ENCODE measurements at places on chromosomes 1 and 21.

DNA sequence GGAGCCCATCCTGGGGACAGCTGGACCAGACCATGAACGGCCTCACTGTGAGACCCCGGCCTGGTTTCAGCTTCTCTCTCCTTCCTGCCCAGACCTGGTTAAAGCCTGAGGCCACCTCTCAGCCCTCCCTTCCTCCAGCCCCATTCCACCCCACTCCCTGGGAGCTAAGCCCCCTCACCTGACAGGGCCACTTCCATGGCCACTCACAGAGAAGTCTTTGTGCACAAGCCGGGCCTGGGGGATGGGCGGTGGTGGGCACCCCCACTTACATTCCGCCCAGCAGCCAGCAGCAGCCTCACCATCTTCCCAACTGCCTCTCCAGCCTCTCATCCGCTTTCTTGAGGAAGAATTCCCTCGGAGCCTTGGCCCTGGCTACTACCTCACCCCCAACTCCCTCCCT, 40.4 kb downstream of the RHBG start:
- no peak for DNase-seq

DNA sequence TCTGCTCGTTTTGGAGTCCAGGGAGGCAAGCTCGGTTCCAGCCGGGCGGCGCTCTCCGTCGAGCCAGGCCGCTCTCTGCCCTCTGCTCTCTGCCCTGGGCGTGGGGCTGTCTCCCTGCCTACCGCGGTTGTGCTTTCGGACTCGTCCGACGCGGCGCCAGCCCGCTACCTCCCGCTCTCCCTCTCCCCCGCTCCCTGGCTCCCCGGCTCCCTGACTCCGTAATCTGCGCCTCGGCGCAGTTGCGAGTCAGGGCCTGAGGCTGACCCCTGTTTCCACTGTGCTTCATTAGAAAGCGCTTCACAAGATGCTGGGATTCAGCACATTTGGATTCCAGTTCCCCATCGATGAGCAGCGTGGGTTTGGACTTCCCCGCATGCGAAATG, 2.2 kb downstream of the SOX13 start:
- DNase-seq, result no peak

GRCh38 chr21:46150491-46151121, 4.8 kb downstream of the FTCD start:
- DNase-seq, result no peak

GRCh38 chr1:58922302-58923089, 138.6 kb upstream of the JUN start:
- no peak for DNase-seq

- DNase-seq, result no peak
Measured at GRCh38 chr1:44775930-44776729, 790 bp downstream of the RPS8 start.

DNA sequence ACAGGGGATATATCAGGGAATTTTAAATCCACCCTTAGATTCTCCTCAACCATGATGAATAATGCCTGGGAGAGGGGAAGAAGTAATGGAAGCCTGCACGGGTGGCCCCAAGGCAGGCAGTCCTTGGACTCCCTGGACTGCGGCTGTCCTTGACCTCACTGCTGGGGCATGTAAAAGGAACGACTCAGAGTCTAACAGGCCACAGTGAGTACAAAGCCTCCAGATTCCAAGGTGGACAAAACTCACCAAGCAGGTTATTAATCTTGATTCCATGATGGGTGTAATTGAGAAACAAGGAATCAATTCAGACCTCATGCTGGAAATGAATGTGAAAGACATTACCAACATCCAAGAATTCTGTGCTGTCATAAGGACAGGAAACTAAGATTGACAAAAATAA, 13.0 kb upstream of the ARHGAP29 start:
- no peak for DNase-seq

DNA sequence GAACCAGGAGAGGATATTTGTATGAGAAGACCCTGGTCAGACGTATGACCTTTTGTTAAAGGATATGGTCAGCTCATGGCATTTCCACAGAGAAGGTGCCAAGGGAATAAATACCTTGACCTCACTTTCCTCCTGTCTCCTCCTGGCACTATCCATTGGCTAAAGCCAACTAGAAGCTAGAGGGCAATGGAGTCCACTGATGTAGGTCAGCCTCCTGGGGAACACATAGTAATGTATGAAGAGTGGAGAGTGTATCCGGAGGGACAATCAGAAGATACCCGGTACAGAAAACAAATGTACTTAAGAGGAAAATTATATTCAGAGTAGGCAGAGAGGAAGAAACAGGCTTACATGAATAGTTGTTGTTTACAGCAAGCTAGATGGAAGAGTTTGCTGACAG, 698 bp upstream of the NTMT2 start:
- no peak for DNase-seq

GRCh38 chr1:87928623-87929022, 599.9 kb downstream of the LMO4 start:
- no peak for DNase-seq

GRCh38 chr1:196951711-196952394, 8.3 kb downstream of the CFHR2 start:
- peak; percentile 10 for DNase-seq

DNA sequence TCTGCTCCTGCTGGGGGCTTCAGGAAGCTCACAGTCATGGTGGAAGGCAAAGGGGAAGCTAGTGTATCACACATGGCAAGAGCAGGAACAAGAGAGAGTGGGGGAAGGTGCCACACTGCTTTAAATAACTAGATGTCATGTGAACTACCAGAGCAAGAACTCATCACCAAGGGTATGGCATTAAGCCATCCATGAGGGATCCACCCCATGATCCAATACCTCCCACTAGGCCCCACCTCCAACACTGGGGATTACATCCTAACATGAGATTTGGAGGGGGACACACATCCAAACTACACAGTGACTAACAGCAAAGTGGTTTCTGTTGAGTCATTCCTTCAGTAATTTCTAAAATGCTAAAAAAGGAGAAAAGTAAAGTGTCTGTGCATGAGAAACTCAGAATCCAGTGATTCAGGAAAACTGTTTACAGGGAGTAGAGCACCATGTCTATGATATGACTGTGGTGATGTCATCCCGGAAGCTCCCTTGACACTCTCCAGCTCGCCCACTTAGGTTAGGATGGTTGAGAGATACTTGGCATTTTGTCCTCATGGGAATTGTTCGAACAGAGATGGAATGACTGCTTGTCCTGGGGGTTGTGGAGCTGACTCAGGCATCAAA, 50.3 kb downstream of the CHD1L start:
- peak; percentile 17 for DNase-seq

DNA sequence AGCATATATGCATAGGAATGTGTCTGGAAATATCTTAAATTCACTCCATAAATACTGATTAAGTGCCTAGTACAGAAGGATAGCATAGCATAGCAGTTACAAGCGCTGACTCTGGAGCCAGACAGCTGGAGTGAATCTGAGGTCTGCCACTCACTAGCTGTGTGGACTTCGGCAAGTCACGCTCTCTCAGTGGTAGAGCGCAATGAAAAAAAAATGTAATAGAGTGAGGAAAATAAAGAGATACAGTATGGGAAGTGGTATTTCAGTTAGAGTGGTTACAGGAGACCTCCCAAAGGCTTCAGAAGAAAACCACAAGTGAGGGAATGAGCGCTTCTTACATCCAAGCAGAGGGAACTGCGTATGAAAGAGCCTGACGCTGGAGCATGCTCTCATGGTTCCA, 338.9 kb upstream of the PRMT6 start:
- no peak for DNase-seq

DNA sequence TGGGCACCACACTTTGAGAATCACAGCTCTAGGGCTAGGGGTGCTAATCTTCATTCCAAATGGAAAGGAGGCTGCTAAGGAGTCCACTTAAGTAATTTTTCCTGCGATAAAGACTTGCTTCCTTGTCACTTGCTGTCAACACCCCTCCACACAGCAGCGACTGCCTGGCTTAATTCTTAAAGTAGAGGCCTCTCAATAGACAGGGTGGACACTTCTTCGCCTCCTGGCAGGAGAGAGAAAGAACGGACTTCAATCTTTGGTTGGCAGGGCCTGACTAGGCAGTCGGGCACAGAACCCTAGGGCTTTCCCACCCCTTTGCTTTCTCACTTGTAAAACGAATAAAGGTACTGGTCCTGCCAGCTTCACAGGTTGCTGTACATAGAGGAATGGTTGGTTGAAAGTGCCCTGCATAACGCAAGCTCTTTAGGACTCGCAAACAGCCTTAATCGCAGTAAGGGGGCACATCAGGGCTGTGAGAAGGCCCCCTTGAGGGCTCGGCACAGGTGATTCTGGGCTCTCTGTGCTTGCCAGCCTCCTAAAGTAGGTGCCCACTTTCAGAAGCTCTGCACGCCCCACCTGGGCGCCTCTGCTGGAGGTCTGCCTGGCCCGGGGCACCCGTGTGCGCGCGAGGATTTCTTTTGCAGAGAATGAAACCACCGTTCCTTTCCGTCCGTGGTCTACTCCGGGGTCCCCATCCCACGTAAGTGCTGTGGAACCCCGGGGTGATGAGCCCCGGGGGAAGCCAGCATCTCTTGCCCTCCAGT, 47.6 kb upstream of the CD34 start:
- no peak for DNase-seq

DNA sequence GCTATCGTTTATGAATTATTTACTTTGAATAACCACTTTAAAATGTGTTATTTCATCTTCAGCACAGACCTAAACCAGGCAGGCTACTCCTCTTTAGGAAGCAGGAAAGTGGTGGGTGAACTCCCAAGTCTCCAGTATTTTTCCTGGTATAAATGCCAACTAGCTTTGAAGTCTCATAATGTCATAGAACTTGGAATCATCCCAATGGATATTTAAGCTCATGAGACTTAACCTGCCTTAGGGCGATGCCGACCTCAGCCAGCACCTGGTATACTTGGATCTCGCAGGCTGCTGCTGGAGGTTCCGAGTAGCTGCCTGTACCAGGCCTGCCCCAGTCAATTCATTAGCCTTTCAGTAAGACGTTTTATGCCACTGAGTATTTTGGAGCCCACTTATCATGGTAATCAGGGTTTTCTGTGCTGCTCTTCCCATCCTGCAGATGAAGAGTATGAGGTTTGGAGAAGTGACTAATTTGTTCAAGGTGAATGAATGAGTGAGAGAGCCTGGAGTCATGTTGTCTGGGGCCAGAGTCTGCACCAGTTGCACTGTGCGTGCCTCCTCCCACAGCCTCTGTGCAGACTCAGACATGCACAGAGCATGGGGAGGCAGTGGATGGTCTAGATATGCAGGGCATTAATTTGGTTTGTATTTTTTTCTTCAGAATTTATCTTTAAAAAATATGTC, 34.9 kb downstream of the VANGL1 start:
- DNase-seq, result no peak

- peak; percentile 67 for DNase-seq
Measured at GRCh38 chr1:201346337-201346939, 31.0 kb downstream of the TNNT2 start.

GRCh38 chr1:119347858-119348257, 20.7 kb upstream of the HAO2 start:
- no peak for DNase-seq

- DNase-seq, result peak; percentile 96
Measured at GRCh38 chr1:49163031-49163430, 386.3 kb upstream of the BEND5 start.

GRCh38 chr1:189312499-189312898, 1165.2 kb downstream of the BRINP3 start:
- no peak for DNase-seq

DNA sequence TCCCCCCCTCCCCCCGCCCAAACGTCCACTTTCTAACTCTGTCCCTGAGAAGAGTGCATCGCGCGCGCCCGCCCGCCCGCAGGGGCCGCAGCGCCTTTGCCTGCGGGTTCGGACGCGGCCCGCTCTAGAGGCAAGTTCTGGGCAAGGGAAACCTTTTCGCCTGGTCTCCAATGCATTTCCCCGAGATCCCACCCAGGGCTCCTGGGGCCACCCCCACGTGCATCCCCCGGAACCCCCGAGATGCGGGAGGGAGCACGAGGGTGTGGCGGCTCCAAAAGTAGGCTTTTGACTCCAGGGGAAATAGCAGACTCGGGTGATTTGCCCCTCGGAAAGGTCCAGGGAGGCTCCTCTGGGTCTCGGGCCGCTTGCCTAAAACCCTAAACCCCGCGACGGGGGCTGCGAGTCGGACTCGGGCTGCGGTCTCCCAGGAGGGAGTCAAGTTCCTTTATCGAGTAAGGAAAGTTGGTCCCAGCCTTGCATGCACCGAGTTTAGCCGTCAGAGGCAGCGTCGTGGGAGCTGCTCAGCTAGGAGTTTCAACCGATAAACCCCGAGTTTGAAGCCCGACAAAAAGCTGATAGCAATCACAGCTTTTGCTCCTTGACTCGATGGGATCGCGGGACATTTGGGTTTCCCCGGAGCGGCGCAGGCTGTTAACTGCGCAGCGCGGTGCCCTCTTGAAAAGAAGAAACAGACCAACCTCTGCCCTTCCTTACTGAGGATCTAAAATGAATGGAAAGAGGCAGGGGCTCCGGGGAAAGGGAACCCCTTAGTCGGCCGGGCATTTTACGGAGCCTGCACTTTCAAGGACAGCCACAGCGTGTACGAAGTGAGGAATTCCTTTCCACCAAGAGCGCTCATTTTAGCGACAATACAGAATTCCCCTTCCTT, 158.1 kb downstream of the RUNX1 start:
- no peak for DNase-seq

GRCh38 chr1:36486439-36487335, 4.0 kb upstream of the CSF3R start:
- DNase-seq, result no peak

- peak; percentile 82 for DNase-seq
Measured at GRCh38 chr21:45140346-45140940, 66.1 kb downstream of the ADARB1 start.

DNA sequence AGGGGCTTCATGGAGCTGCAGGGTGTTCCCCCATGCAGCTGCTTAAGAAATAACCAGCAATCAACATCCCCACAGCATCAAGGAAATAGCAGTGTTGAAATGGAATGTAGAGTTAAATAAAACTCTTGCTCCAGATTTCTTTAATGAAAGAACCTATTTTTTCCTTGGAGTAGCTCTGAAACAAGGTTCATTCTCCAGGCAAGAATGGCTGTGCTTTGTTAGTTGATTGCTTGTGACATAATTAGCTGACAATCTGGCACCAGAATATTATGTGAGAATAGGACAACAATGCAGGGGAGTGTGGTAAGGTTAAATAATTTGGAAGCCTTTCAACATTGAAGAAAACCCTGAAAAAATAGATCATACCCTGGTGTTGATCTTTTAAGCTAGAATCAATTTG, 254.2 kb upstream of the RRP15 start:
- DNase-seq, result peak; percentile 64

DNA sequence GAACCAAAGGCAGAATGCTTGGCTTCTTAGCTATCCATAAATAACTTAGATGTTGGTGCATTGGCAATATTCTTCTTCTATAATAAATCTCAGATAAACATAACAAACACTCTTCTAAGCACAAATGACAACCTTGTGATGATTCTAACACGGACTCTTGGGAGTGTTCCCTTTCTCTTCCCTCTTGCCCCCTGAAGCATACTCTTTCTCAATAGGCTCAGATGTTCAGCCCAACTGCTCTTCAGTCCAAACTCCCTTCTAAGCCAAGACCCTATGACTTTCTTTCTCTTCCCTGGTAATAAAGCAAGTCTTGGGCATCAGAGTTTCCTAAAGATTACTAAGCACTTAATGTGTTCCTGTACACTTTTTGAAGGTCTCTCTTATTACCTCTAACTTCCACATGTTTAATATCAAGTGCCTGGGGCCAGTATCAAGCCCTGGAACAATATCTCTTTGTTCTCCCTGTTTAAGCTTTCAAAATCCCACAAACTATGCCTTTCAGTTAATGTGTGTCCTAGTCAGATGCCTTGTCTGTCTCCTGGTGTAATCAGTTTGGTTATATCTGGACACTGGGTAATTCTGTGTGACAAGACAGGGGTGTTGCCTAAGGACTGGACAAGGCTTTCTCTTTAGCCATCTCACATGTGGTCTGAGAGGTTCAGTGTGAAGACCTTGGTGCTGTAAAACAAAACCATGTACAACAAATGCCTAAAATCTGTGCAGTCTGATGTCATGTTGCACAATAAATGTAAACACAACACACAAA, 92.9 kb upstream of the IVNS1ABP start:
- peak; percentile 97 for DNase-seq
